Naive B cell (primary cell): ENCODE measurements at places on chromosomes 13 and 19.

DNA sequence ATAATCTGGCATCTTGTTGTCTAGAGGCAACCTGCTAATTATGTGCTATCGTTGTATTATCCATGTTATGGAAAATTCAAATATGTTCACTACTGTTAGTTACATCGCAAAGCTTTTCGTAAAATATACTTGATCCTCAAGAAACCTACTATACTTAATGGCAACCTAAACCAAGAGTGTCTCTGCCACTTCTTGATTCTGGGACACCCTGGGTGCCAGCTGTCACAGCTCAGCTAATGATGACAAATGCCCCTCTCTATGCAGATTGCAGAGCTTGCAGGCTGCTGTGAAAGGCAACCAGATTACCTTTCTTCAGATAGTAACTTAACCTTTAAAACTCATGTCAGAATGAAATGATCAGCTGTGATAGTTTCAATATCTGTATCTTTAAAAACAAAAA, 8.9 kb upstream of the MAB21L1 start:
- no peak for DNase-seq

DNA sequence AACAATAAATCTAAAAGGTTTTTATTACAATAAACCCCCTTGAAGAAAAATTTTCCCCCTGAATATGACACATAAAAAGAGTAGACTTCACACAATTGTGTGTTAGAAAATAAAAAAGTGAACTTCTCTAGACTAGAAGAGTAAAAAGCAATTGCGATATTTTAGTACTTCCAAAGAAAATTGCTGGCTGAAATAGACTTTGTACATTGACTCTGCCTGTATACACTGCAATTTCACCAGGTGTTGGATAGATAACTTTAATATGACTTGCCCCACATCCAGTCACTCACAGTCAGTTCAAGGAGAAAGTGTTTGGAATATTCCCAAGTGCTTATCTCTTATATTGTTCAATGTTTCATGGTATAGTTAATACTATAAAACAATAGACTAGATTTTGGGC, 1780.1 kb upstream of the PCDH20 start:
- DNase-seq, result no peak

DNA sequence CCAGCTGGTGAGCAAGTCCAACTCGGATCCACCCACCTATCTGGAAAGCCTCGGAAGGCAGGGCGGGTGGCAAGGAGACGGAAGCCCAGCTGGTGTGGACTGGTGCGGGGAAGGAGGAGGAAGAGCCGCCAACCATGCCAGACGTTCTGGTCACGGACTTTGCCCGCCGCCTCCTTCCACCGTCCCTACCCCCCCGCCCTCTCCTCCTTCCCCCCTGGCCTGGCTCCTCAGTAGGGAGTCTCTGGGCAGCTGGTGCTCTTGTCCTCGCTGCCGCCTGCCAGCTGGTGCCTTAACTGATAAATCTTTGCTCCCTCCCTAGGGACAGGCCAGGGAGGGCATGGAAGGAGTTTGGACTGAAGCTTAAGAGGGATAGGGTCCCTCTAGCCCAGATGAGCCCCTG, 4.8 kb downstream of the SYNGR4 start:
- no peak for DNase-seq

DNA sequence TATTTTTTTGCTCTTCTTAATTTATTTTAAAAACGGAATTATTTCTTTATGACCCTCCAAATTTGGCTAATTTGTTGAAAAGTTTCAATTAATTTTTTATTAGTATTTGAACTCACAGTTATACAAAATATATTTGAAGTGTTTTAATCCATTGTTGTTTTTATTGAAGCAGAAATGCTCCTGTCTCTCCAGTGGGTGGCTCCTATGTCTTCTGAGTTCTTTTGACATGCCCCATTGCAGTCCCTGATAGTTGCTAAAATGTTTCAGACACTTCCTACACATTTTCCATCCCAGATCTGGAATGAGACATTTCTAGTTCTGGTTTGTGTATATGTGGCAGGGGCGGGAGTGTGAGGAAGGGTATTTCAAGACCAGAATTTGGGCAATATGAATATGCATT, 579.4 kb upstream of the PRR20A start:
- no peak for DNase-seq

DNA sequence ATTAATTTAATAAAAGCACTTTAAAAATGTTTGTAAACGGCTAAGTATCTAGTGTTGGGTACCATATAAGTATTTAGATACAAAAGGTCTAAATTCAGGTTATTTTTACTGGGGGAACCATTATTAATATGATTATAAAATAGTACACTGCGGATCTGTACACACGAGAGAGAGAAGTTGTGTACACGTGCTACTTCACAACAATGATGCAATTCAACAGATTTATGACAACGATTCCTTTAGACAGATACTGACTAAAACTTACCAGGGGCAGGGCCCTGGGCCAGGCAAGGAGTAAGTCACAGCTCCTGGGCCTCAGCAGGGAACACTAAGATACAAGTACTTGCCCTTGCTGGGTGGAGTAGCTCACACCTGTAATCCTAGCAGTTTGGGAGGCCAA, 29.1 kb upstream of the TPTE2 start:
- no peak for DNase-seq

GRCh38 chr19:51765086-51765485, 4.1 kb downstream of the FPR2 start:
- no peak for DNase-seq

DNA sequence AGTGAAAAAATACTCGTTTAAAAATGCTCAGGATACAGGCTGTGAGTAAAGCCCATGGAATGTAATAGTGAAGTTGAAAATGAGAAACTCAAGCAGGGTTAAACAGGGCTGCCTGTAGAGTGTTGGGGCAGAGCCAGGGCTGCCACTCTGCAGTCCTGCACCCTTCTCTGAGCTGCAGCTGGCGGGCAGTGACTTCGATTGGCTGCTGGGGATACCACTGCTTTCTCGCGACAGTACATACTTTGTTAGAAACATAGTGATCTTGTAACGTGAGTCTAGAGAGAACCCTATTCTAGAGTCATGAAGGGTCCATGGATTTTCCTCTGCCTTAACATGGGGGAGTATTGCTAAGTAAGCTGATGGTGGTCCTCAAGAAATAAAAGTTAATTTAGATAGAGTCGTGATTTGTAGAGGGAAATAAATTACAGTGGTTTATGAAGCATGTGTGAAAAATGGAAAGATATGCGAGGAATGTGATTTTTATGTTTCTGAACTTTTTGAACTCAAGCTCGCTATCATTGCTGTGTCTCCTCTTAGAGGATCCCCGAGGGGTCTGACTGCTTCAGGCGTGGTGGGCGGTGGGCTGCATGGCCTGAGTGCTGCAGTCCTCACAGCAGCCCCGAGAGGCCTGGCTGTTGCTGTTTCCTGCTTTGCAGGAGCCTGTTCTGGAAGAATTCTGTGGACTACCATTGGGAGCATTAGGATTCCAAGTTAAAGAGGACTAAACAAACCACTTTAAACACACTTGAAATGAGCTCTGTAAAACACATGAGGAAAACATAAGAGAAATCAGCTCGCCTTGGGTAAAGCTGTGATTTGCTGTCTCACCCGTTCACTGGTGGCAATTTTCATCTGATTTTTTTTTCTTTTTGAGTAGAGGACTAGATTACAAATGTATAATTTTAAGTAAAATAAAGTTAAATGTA, 95.7 kb downstream of the ARHGEF7 start:
- no peak for DNase-seq

GRCh38 chr13:86765462-86765861, 905.7 kb upstream of the SLITRK5 start:
- no peak for DNase-seq

- no peak for DNase-seq
Measured at GRCh38 chr19:28680111-28680510, 532.8 kb downstream of the UQCRFS1 start.

DNA sequence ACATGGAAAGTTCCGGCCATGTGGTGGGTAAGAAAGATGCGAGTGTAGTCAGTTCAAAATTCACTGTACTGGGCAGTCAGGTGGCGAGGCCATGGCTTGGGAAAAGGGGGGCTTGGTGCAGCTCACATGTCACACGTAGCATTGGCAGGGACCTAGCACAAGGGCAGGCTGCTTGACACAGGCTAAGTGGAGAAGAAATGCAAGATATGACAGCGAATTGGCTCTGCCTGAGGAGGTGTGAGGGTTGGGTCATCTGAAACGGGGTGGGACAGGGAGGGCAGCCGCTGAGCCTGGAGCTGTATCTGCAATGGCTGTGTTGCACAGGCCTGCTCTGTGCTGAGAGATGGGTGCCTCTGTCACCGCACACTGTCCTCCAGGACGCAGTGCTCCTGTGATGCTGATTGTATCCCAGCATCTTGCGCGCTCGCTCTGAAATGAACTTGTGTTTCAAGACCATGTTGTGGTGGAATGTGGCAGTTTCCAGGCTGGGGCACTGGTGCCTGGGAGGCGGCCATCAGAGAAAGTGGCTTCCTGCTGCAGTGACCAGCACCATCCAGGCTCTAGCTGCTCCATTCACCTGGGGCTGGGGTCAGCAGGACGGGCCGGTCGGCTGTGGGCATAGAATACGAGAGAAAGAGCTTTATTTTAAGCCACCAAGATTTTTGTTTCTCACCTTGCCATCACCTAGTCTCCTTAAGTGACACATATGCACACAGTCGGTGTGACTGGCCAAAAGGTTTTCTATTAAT, 70.3 kb downstream of the TEX29 start:
- DNase-seq, result no peak

DNA sequence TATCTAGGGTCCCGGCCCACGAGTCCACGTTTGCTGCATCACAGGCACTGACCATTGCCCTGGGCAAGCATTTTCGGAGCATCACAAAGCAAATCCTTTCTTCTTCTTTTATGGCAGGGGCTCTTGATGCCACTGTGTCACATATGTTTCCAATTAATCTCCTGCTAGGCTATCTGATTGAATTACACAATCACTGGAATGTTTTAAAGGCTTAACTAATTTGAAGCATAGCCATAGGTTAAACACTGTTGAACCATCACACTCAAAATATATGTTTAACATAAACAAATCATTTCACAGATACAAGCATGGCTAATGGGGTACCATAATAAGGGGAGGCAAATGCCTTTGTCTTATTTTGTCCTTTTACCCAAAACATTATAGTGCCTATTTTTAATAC, 338.3 kb downstream of the POU4F1 start:
- no peak for DNase-seq

- no peak for DNase-seq
Measured at GRCh38 chr19:4372165-4373012, 28.0 kb downstream of the SH3GL1 start.

- no peak for DNase-seq
Measured at GRCh38 chr13:25943081-25943480, 108.7 kb downstream of the SHISA2 start.

GRCh38 chr19:40442328-40443130, 1.6 kb downstream of the SERTAD3 start:
- no peak for DNase-seq

- no peak for DNase-seq
Measured at GRCh38 chr13:43425234-43425633, 361.5 kb downstream of the ENOX1 start.

DNA sequence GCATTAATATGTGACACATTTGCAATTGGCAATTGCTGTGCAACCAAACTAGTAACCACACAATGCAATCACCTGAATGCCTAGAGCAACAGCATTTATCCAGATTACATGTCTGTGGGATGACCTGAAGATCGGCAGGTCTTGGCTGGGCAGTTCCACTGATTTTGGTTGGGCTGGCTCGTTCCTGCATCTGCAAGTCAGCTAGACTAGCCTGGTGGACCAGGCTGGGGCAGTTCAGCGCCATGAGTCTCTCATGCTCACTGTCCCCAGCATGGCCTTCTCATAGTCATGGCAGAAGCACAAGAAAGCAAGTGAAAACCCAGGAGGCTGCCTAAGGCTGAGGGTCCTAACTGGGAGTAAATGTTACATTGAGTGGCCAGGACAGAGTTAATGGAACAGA, 229.1 kb upstream of the TSHZ3 start:
- DNase-seq, result no peak

DNA sequence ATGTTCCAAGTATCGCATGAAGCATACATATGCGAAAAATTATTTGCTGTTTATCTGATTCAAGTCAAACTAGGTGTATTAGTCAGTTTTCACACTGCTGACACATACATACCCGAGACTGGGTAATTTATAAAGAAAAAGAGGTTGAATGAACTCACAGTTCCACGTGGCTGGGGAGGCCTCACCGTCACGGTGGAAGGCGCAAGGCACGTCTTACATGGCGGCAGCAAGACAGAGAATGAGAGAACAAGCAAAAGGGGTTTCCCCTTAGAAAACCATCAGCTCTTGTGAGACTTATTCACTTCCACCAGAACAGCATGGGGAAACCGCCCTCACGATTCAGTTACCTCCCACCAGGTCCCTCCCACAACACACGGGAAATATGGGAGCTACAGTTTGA, 13.0 kb upstream of the PROZ start:
- no peak for DNase-seq

DNA sequence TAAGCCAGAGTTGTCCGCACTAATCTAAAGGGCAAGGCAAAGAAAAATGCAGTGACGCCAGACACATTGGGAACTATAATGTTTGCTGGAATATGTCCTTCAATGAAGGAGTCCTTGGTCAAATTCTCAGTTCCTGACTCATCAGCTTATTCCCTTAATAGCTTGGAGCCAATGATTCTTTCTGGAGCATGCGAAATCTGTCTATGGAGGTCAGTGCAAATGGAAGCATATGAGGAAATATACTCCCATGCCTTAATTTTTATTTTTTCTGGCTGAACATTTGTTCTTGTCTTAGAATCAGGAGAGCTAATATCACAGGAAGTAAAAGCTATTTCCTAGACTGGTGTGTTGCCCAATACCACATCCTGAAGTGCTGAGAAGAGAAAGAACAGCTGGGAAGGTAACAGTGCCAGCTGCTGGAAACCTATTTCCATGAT, 289.8 kb upstream of the SPRY2 start:
- DNase-seq, result no peak

- DNase-seq, result no peak
Measured at GRCh38 chr19:11769995-11770394, 3.2 kb downstream of the ZNF441 start.

DNA sequence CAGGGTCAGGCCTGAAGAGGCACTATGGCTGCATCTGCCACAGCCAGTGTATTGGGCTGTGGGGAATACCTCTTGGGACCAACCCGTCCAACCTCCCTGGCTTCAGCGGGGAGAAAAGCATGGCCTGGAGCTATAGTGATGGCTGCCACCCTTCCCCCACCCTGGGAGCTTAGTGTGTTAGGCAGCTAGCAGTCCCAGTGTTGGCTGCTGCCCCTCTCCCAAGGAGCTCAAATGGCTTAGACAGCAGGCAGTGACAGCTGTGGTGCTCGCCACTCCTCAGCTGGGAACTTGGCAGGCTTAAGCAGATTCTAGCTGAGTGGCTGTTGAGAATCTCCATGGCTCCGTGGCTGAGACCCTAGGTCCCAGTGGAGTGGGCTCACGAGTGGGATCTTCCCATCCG, 19.7 kb downstream of the ACOD1 start:
- no peak for DNase-seq
